ENCODE measurements at places on chromosomes 4 and X.

DNA sequence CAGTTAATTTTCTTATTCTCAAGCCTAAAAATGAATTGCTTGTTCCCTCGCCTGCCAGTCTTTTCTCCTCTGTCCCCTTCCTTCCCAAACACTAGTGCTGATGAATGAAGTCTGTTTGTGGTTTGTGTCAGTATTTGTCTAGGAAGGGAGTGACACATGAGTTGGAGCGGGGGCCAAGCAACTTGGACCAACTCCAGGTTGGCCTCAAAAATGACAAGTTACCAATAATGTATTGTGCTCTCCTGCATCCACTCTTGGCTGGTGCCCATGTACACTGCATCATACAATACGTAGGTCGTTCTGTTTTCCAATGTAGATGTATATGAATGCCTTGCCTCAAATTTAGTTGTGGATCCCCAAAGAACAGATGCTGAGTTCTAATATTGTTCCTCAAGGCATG, 223.0 kb upstream of the GPC4 start:
- H3K27me3 ChIP-seq, result no peaks in the 10 kb centered on the region
- H3K4me1 ChIP-seq, result no peaks in the 10 kb centered on the region
- H3K27ac ChIP-seq, result no peak overlapping the region
- no peak overlapping the region for H3K4me3 ChIP-seq
- DNase-seq, result no peak
- H3K36me3 ChIP-seq, result no peaks in the 10 kb centered on the region

DNA sequence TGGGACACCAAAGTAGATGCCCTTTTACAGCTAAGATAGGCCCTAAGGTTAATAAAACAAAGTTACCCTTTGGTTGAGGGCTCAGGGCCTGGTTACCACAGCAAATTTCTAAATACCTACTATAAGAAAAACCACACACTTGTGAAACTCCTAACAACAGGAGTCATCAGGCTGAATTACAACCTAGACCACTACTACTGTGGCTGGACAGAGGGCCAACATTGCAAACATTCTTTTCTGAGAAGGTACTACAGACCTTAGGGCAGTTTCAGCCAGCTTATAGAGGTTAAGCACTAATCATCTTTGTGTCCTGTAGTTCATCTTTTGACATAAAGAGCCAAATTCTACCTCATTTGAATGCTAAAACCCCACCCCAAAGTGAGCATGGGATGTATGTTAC, 504.0 kb downstream of the RAPGEF2 start:
- no peak for DNase-seq
- H3K36me3 ChIP-seq, result no peaks in the 10 kb centered on the region
- no peaks in the 10 kb centered on the region for H3K27me3 ChIP-seq
- no peak overlapping the region for H3K4me3 ChIP-seq
- no peak overlapping the region for H3K27ac ChIP-seq

DNA sequence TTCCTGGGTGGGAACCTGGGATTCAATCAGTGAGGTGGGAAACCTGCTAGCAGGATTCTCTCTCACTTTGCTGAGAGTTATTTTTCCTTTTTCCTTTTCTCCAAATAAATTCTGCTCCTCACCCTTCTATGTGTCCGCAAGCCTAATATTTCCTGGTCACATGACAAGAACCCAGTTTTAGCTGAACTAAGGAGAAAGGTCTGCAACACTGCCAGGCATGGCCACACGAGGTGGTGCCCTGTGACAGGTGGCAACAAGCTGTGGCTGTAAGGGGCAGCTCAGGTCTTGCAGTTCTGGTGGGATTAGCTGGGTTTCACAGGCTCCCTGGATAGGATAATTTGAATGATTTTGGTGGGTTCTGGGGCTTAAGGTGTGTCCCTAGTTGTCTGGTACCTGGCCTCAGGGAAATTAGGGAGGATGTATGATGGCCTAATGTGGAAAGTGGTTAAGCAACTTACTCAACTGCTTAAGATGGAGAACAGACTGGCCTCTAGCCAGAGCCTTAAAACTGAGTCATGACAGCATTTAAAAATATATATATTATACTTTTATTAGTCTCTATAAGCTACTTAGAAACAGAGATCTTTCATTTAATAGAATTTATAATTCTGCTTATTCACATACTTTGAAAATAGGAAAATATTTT, 215.0 kb downstream of the IL15 start:
- H3K27ac ChIP-seq, result no peak overlapping the region
- peak; percentile 26 for DNase-seq
- H3K4me1 ChIP-seq, result no peaks in the 10 kb centered on the region
- no peak overlapping the region for H3K4me3 ChIP-seq
- H3K27me3 ChIP-seq, result no peaks in the 10 kb centered on the region

- H3K27ac ChIP-seq, result no peak overlapping the region
- H3K4me1 ChIP-seq, result peaks cover 10% of the 10 kb centered on the region
- DNase-seq, result no peak
- H3K27me3 ChIP-seq, result peaks cover 38% of the 10 kb centered on the region
- no peak overlapping the region for H3K4me3 ChIP-seq
Observed at GRCh38 chr4:95213366-95213765, 335.4 kb downstream of the UNC5C start.

GRCh38 chrX:123803331-123803983, 56.4 kb upstream of the XIAP start:
- H3K27ac ChIP-seq, result peak overlapping the region; percentile 65
- peaks cover 24% of the 10 kb centered on the region for H3K4me1 ChIP-seq
- H3K36me3 ChIP-seq, result no peaks in the 10 kb centered on the region
- no peaks in the 10 kb centered on the region for H3K27me3 ChIP-seq
- no peak overlapping the region for H3K4me3 ChIP-seq
- peak; percentile 78 for DNase-seq

- no peak for DNase-seq
- H3K36me3 ChIP-seq, result no peaks in the 10 kb centered on the region
- H3K4me1 ChIP-seq, result peaks cover 13% of the 10 kb centered on the region
- H3K27me3 ChIP-seq, result no peaks in the 10 kb centered on the region
Observed at GRCh38 chr4:112966701-112967488, 82.6 kb upstream of the ANK2 start.

- no peaks in the 10 kb centered on the region for H3K4me1 ChIP-seq
- no peaks in the 10 kb centered on the region for H3K27me3 ChIP-seq
- DNase-seq, result peak; percentile 39
- no peak overlapping the region for H3K27ac ChIP-seq
- H3K36me3 ChIP-seq, result no peaks in the 10 kb centered on the region
Observed at GRCh38 chr4:80767944-80768343, 262.6 kb upstream of the BMP3 start.

DNA sequence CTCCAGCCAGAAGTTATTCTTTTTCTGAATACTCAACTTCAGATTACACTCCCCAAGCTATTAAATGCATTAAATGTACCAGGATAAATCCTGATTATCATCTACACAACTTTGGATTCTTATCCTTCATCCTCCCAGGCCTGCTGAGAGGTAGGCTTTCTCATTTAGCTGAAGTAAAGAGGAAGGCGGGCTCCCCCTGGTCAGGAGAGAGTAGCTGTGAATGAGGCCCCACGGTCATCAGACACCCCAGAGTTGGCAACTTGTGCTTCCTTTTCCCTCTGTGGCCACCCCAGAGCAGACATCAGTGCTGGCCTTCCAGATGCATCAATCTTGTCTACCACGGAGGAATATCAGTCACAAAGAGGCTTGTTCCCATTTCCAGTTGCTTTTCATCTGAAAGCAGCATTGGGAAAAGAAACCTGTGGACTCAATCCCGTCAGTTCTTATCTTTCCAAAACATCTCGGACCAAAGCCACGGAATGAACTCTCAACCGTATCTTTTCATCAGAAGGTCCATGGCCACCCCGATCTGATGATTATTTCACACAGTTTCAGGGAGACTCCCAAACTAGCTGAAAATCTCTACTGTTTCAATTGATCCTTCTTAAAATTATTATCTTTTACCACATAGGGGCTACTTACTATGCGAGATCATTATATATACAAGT, 79.2 kb downstream of the FBXO8 start:
- no peak overlapping the region for H3K27ac ChIP-seq
- H3K4me3 ChIP-seq, result no peak overlapping the region
- H3K4me1 ChIP-seq, result peaks cover 5% of the 10 kb centered on the region
- no peaks in the 10 kb centered on the region for H3K27me3 ChIP-seq
- DNase-seq, result no peak

DNA sequence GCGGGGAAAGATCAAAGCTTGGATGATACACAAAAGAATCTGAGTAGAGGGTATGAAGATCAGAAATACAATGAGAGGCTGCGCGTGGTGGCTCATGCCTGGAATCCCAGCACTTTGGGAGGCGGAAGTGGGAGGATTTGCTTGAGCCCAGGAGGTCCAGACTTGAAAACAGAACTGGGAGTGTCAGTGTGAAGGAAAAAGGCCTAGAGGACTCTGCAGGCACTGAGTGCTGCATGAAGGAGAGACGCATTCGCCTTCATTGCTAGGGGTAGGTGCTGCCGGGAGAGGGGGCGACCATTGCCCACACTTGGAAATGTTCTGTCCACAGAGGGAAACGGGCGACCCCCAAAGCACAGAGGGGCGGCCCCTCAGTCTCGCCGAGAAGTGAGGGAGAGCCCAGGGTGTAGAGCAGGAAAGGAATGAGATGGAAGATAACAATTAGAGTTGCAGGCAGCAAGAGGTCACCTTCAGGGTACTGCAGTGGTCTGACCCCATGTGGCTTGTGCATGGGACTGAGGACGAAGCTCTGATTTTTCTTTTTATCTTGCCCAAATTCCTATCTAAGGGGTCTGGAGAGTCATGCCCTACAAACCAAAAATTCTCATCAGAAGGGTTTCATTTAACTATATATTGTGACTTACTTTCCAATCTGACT, 31.8 kb upstream of the ARSD start:
- H3K36me3 ChIP-seq, result no peaks in the 10 kb centered on the region
- no peaks in the 10 kb centered on the region for H3K27me3 ChIP-seq
- no peak overlapping the region for H3K27ac ChIP-seq
- no peak for DNase-seq

GRCh38 chr4:7207628-7208231, 15.4 kb downstream of the SORCS2 start:
- H3K36me3 ChIP-seq, result no peaks in the 10 kb centered on the region
- peak overlapping the region; percentile 95 for H3K27ac ChIP-seq
- H3K4me3 ChIP-seq, result peak overlapping the region; percentile 37
- no peaks in the 10 kb centered on the region for H3K27me3 ChIP-seq
- peak; percentile 56 for DNase-seq

GRCh38 chr4:41647383-41647782, 101.1 kb downstream of the PHOX2B start:
- no peak for DNase-seq
- H3K4me3 ChIP-seq, result no peak overlapping the region
- 0 out of 2 replicates have a peak, but pooled peaks cover 2% of the 10 kb centered on the region for H3K4me1 ChIP-seq
- no peaks in the 10 kb centered on the region for H3K36me3 ChIP-seq
- no peak overlapping the region for H3K27ac ChIP-seq

- no peaks in the 10 kb centered on the region for H3K27me3 ChIP-seq
- no peak overlapping the region for H3K4me3 ChIP-seq
- no peaks in the 10 kb centered on the region for H3K36me3 ChIP-seq
- H3K27ac ChIP-seq, result no peak overlapping the region
- H3K4me1 ChIP-seq, result no peaks in the 10 kb centered on the region
Observed at GRCh38 chrX:153582896-153583295, 16.0 kb downstream of the CCNQ start.

- no peak overlapping the region for H3K4me3 ChIP-seq
- H3K36me3 ChIP-seq, result no peaks in the 10 kb centered on the region
- H3K27me3 ChIP-seq, result no peaks in the 10 kb centered on the region
- DNase-seq, result no peak
- H3K27ac ChIP-seq, result no peak overlapping the region
Observed at GRCh38 chrX:49064303-49064702, 5.5 kb downstream of the CCDC120 start.

DNA sequence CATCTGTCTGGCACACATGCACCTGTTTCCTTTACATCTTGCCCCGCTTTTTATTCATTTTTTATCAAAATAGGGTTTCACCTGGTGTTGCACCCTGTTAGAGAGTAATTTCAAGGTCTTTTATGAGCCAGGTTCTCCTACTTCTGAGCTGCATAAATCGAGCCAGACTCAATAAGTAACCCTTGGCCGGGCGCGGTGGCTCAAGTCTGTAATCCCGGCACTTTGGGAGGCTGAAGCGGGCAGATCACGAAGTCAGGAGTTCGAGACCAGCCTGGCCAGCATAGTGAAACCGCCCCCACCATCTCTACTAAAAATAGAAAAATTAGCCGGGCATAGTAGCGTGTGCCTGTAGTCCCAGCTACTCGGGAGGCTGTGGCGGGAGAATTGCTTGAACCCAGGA, 1.0 kb upstream of the PPP2R3B start:
- H3K36me3 ChIP-seq, result no peaks in the 10 kb centered on the region
- H3K27ac ChIP-seq, result 0 out of 2 replicates have a peak overlapping the region, but pooled peaks have one; percentile 13
- H3K27me3 ChIP-seq, result no peaks in the 10 kb centered on the region
- DNase-seq, result no peak
- H3K4me3 ChIP-seq, result peak overlapping the region; percentile 79
- 0 out of 2 replicates have a peak, but pooled peaks cover 5% of the 10 kb centered on the region for H3K4me1 ChIP-seq

DNA sequence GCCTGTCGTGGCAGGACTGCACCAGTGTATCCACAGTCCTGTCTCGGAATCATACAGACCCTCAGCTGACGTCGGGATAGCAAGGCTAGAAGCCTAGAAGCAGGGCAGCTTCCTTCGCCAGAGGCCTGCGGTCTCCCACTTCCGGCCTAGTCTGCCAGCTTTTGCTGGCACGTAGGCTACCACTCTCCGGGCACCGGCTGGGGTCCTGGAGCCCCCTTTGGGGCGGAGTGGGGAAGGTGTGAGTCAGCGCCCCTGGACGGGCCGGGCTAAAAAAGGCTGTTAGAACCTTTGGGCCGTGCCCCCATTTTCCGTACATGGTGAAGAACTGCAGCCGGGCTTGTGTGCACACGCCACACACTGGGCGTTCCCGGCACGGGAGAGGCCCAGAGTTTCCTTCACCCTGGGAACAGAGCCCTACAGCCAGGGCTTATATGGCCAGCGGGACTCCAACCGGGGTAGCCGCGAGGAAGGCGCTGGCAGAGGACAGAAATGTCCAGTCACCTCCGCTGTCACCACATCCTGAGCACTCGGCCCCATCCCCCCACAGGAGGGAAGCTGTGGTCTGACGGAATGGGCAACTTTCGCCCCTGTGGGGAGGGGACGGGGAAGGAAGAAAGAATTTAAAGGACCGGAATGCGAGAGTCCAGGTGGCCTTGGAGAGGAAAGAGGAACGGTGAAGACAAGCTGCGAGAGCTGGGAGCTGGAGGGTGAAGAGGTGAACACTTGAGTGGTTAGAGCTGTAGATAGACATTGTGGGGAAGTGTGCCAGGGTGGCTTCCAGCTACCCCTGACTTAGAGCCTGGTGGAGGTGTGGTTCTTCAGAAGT, 4.6 kb downstream of the MAGIX start:
- no peaks in the 10 kb centered on the region for H3K27me3 ChIP-seq
- peak overlapping the region; percentile 41 for H3K4me3 ChIP-seq
- DNase-seq, result peak; percentile 76
- H3K36me3 ChIP-seq, result no peaks in the 10 kb centered on the region
- peak overlapping the region; percentile 69 for H3K27ac ChIP-seq
- peaks cover 6% of the 10 kb centered on the region for H3K4me1 ChIP-seq

DNA sequence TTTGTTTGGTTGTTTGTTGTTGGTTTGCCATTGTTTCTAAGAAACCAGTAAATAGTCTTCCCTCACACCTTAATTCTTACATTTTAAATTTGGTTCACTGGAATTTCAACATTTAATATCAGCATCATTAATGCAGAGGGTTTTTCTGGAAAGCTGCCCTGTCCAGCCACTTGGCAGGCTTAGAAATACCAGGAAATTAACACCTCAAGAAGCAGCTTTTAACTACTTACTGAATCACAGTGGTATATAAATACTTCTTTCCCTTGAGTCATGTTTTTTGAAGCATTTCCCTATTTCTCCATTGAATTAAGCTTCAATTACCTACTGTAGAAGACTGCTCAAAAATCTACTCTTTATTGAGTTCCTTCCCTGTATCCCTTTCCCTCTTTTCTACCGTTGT, 1221.1 kb upstream of the ADGRL3 start:
- DNase-seq, result no peak
- H3K36me3 ChIP-seq, result no peaks in the 10 kb centered on the region
- no peak overlapping the region for H3K4me3 ChIP-seq
- no peaks in the 10 kb centered on the region for H3K27me3 ChIP-seq
